ENCODE measurements at places on chromosomes 12 and 14.

DNA sequence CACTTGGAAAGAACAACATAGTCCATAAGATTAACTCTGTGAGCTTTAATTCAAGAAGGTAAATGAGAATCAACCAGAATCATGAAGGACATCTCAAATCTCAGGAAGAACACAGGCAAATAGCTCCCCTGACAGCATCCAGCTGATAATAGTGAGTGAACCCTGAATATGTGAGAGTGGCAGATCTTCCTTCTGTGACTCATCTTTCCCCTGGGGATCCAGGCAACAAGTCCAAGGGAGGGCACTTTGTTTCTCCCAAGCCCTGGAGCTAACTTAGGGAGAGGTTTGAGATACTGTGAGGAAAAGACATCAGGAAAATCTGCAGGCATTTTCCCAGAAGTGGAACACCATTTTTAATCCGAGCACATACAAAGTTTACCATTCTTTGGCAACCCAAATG, 763.9 kb upstream of the MGAT4C start:
- no peak for DNase-seq

- DNase-seq = peak; percentile 2
Observed at GRCh38 chr12:27780612-27781408, 774 bp upstream of the MANSC4 start.

DNA sequence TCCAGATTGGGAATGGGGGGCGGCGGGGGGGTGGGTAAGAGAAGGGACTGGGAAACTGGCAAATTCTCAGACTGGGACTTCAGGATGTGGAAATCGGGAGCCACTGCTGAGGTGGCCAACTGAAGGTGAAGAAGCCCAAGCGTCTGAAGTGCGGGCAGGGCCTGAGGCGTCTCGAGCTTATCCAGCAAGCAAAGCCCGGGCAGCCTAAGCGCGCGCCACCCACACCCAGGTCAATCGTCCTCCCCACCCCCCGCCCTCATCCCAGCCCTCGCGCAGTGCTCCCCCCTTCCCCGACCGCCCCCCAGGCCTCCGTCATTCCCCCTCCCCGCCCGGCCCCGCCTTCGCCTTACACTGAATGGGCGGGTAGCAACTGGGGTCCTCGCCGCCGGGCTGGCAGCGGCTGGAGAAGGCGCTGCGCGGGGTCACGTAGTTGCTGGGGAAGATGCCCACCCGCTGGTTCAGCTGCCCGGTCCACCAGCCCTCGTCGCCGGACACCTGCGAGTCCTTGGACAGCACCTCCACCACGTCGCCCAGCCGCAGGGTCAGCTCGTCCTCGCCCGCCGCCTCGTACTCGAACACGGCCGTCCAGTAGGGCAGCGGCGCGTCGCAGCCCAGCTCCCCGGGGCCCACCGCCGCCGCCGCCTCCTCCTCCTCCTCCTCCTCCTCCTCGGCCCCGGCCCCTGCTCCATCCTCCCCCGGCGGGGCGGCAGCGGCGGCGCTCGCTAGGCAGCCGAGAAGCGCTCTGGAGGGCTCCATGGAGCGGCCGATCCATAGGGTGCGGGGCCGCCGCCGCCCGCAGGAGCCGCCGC, 693 bp downstream of the MAP3K9 start:
- DNase-seq = peak; percentile 20

DNA sequence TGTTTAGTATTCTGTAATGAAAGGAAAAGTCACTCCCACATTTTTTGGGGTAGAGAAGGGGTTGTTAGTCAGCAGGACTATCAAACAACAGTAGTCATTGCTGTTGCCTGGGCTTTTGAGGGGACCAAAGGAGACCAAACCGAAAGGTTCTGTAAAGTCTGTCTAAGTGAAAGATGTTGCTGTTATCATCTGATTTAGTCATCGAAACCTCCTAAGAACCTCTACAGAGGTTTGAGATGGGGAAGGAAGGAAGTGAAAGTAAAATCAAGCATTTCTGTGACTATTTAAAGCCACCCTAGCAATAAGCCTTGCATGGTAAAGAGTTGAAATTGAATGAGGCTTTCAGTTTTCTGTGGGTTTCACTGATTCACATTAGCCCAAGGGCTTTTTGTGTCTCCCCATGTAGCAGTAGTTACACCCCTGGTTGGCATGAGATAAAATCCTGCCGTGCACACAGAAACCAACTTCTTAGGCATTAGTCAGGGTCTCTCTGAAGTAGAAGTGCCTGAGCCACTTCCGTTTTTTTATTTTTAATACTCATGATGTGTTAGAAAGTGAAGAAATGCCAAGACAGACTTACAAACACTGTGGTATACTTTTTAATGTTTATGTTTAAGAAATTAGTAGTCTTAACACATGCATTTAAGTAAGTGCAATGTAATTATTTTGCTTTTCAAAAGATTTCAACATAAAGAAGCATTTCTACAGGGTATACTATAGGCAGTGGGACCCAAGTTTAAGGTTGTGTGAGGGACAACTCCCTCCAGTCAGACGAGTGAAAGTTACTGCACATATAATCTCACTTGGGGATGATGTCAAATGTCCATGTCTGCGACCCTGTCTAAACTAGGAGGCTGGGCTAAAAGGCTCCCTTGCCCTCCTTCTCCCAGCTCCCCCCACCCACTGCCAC, 50.4 kb downstream of the DYRK2 start:
- DNase-seq = peak; percentile 18

DNA sequence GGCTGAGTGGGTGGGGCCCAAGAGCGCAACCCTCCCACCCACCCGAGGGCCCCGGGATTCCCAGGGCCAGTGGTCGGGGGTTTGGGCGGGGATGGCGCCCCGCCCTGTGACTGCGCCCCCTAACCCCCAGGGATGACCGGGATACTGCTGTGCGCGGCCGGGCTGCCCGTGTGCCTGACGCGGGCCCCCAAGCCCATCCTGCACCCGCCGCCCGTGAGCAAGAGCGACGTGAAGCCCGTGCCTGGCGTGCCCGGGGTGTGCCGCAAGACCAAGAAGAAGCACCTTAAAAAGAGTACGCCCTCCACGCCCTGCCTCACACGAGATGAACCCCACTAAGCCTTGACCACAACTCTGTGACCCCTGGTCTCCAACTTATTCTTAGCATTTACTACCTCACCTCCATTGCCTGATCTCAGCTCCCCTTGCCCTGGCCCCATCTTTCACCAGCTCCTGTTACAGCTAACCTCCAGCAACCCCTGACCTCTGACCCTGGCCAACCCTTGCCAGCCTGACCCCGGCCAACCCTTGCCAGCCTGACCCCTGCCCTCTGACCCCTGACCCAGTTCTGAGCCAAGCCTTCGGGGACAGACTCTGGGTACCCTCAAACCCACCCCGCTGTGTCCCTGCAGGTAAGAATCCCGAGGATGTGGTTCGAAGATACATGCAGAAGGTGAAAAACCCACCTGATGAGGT, 37.0 kb downstream of the DTX1 start:
- no peak for DNase-seq

Measured in stimulated activated CD4-positive, alpha-beta T cell treated with anti-CD3 and anti-CD28 coated beads, Interleukin-1b, Interleukin-23, amount 100 ng/mL, for 1 hour (primary cell).